Sciatic nerve (tissue), 2 donors: ENCODE measurements at places on chromosomes 5 and 9.

DNA sequence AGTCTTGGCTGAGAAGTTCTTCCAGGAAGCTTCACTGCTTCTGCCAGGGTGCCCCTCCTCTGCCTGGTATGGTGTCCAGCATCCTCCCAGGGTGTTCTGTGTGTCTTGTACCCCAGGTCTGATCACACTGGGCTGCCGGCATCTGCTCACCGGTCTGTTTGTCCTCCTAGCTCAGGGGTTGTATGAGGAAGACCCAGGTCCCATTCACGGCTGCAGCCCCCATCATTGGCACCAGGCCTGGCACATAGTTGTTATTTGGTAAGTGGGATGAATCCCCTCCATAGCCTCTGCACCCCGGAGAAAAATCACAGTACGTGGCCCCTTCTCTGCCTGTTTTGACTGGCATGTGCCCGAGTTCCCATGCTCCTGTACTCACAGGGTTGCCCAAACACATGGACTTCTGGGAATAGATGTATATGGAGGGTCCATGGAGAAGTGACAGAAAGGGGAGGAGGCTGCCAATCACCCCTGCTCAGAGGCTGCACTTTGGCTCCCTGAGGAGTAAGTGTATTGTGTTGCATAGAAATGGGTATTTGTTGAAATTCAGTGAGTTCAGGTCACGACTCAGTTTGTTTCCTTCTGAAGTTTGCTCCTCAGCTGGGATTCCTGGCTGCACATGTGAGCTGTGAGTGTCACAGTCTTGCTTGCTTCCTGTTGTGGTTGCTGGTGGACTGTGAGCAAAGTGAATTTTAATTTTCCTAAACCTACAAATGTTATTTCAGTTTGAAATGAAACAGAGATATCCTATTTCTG, 96.2 kb downstream of the HSPA4 start:
- no peak for DNase-seq

DNA sequence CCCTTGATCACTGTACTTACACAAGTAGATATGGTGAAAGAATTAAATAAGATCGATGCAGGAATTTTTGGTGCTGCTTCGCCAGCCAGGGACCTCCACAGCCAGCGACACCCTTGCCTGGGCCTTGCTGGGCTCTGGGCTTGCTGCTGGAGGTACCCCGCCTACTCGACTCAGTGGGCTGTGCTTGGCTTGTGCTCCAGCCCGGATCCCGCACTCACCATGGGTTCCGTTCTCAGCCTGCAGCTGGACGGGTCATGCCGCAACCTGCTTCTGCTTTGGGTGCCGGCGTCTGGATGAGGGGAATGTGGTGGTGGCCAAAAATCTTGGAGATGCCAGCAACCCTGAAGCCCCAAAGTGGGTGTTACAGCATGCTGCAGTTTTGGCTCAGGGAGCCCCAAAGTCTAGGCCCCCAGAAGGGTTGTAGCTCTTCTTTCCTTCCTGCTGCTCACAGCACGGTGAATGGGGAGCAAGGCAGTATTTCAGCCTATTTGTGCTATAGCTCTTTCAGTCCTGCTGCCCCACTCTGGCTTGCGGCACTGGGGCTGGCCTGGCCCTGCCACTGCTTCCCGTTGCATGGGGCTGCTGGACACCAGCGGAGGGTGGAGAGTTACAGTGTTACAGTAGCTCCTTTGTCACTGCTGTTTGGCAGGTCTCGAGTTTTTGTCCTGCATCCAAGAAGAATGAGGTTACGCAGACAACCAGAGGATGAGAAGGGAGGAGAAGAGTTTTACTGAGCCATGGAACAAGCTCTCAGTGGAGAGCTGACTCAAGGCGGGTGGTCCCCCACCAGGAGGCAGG, 48.0 kb downstream of the TARS1 start:
- no peak for DNase-seq

- no peak for DNase-seq
These were observed 14.5 kb downstream of the ADAMTS13 start for GRCh38 chr9:133436681-133437080.

DNA sequence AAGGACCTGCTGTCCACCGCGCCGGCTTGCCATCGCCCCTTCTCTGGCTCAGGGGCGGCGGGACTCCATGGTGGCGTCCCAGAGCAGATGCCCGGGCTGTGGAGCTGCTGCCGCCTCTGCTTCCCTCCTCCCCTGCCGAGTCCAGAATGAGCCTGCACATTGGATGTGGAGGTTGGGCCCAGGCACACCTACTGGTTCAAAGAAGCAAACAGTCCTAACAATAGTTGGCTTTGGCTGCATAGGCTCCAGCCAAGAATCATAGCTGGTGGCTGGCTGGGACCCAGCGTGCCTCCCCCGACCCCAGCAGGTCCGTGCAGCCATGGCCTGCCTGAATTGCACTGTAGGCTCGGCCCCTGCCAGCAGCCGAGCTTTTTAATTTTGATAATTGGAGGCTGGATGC, 25.8 kb downstream of the ADAMTSL2 start:
- DNase-seq: no peak

GRCh38 chr9:91001146-91001611, 199.6 kb downstream of the SYK start:
- DNase-seq: no peak

- no peak for DNase-seq
These were observed 20.1 kb downstream of the SMIM23 start for GRCh38 chr5:171805746-171806145.
